ENCODE measurements at places on chromosomes 7 and 10.
A peak's percentile ranks its signal among the peaks of the same experiment; 100 is the strongest.

- H3K27me3 ChIP-seq: peaks cover 91% of the 10 kb centered on the region
- no peak overlapping the region for H3K27ac ChIP-seq
- no peaks in the 10 kb centered on the region for H3K36me3 ChIP-seq
- DNase-seq: no peak
- H3K4me3 ChIP-seq: no peak overlapping the region
Observed at GRCh38 chr7:127251465-127252376, 1.0 kb downstream of the GRM8 start.

DNA sequence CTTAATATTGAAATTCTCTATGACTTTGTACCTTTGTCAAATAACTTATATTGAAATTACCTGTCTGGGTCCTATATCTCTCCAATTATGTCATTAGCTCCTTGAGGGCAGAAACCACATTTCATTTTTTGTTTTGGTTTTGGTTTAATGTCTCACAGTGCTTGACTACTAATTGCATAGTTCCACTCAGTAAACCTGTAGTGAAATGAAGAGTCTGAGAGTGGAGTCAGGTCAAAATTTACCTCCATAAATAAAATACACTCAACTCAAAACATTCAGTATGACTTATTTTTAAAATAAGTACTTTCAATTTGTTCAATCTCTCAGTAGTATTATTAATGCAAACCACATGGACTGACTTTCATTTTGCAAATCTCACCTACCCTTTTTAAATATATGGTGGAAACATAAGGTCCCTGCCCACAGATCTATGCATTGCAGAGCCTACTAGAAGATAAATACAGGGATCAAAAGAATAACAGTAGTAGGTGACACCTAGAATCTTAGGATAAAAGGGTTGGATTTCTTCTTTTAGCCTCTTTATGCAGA, 32.5 kb downstream of the PDE1C start:
- H3K36me3 ChIP-seq: no peaks in the 10 kb centered on the region
- DNase-seq: no peak
- H3K27ac ChIP-seq: no peak overlapping the region
- no peaks in the 10 kb centered on the region for H3K27me3 ChIP-seq

DNA sequence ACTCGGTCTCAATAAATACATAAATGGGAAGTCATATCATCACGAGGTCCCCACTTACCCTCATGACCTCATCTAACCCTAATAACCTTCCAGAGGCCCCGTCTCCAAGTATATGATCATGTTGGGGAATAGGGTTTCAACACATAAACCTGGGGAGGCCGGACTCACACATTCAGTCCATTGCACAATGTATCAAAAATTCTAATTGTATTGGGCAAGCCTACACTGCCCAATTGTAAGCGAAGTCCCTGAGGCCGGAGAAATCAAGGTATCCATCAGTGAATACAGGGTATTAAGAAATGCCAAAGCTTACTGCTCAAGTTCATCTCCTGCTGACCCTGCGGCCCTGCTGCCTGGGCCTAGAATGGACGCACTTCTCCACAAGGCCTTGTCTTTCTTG, 69.6 kb downstream of the PARP12 start:
- no peak for DNase-seq
- peaks cover 8% of the 10 kb centered on the region for H3K4me1 ChIP-seq
- peaks cover 83% of the 10 kb centered on the region for H3K36me3 ChIP-seq
- no peak overlapping the region for H3K27ac ChIP-seq
- no peaks in the 10 kb centered on the region for H3K27me3 ChIP-seq
- H3K4me3 ChIP-seq: no peak overlapping the region

- no peaks in the 10 kb centered on the region for H3K36me3 ChIP-seq
- H3K27ac ChIP-seq: no peak overlapping the region
- H3K4me1 ChIP-seq: no peaks in the 10 kb centered on the region
- DNase-seq: no peak
- no peak overlapping the region for H3K4me3 ChIP-seq
Observed at GRCh38 chr10:111410740-111411139, 333.9 kb downstream of the ADRA2A start.

DNA sequence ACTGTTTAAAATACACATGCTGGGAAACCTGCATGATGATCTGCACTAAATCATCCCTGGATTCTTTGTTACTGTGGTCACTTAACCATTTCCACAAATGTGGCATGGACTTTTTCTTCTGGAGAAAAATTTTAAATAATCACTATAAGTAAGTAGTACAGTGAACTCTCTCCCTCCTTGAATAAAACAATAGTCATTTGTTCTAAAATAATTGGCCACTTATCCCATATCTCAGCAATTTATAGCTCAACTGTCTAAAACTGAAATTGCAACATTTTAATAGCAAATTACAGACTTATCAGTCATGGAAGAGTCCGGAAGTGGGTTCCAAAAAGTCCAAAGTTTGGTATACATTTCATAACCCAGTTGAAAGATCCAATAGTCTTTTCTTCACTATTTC, 90.9 kb downstream of the MTERF1 start:
- no peaks in the 10 kb centered on the region for H3K27me3 ChIP-seq
- DNase-seq: no peak
- no peak overlapping the region for H3K27ac ChIP-seq
- H3K4me1 ChIP-seq: no peaks in the 10 kb centered on the region

GRCh38 chr7:157964016-157964415, 623.6 kb downstream of the PTPRN2 start:
- H3K4me3 ChIP-seq: no peak overlapping the region
- H3K27me3 ChIP-seq: peaks cover 14% of the 10 kb centered on the region
- H3K27ac ChIP-seq: no peak overlapping the region
- no peaks in the 10 kb centered on the region for H3K36me3 ChIP-seq
- H3K4me1 ChIP-seq: no peaks in the 10 kb centered on the region
- DNase-seq: no peak

- H3K27me3 ChIP-seq: no peaks in the 10 kb centered on the region
- no peaks in the 10 kb centered on the region for H3K36me3 ChIP-seq
- peak; percentile 67 for DNase-seq
- peak overlapping the region; percentile 77 for H3K27ac ChIP-seq
- peaks cover 92% of the 10 kb centered on the region for H3K4me1 ChIP-seq
Observed at GRCh38 chr7:47573758-47574481, 8.0 kb downstream of the TNS3 start.

GRCh38 chr7:4100148-4100547, 581.9 kb upstream of the FOXK1 start:
- no peaks in the 10 kb centered on the region for H3K27me3 ChIP-seq
- DNase-seq: no peak
- no peaks in the 10 kb centered on the region for H3K4me1 ChIP-seq
- no peak overlapping the region for H3K27ac ChIP-seq

GRCh38 chr10:60098677-60099601, 192.6 kb upstream of the CCDC6 start:
- H3K4me3 ChIP-seq: no peak overlapping the region
- H3K36me3 ChIP-seq: no peaks in the 10 kb centered on the region
- H3K27me3 ChIP-seq: no peaks in the 10 kb centered on the region
- H3K4me1 ChIP-seq: no peaks in the 10 kb centered on the region

- no peaks in the 10 kb centered on the region for H3K4me1 ChIP-seq
- no peaks in the 10 kb centered on the region for H3K36me3 ChIP-seq
- DNase-seq: no peak
- H3K27me3 ChIP-seq: no peaks in the 10 kb centered on the region
Observed at GRCh38 chr10:127413326-127413725, 135.8 kb upstream of the NPS start.

DNA sequence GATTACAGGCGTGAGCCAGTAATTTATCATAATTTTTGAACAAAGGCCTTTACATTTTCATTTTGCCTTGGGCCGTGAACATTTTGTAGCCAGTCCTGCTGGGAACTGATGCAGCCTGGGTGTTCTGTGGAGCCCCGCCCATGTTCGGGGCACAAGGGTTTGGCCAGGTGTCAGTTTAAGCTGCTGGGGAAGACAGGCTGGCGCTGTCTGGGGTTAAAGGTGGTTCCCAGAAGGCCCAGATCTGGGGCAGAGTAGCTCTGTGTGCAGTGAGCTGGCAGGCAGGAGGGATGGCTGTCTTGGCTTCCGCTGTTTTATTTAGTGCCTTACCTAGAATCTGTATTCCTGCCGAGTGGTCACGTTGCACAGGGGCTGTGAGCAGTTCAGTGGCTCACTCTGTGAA, 50.2 kb downstream of the DOCK1 start:
- no peak overlapping the region for H3K4me3 ChIP-seq
- H3K4me1 ChIP-seq: no peaks in the 10 kb centered on the region
- H3K27me3 ChIP-seq: no peaks in the 10 kb centered on the region

- DNase-seq: no peak
- no peak overlapping the region for H3K4me3 ChIP-seq
- H3K36me3 ChIP-seq: no peaks in the 10 kb centered on the region
- H3K27me3 ChIP-seq: no peaks in the 10 kb centered on the region
- H3K4me1 ChIP-seq: no peaks in the 10 kb centered on the region
Observed at GRCh38 chr10:36248304-36248981, 606.3 kb upstream of the FZD8 start.

- H3K36me3 ChIP-seq: no peaks in the 10 kb centered on the region
- H3K4me3 ChIP-seq: no peak overlapping the region
- DNase-seq: no peak
- no peak overlapping the region for H3K27ac ChIP-seq
- no peaks in the 10 kb centered on the region for H3K27me3 ChIP-seq
Observed at GRCh38 chr10:76114581-76115001, 683.2 kb downstream of the LRMDA start.

GRCh38 chr10:76298329-76298728, 866.9 kb downstream of the LRMDA start:
- H3K27me3 ChIP-seq: no peaks in the 10 kb centered on the region
- H3K27ac ChIP-seq: no peak overlapping the region
- no peaks in the 10 kb centered on the region for H3K4me1 ChIP-seq
- no peak overlapping the region for H3K4me3 ChIP-seq

GRCh38 chr10:96073722-96074121, 30.3 kb downstream of the CCNJ start:
- no peaks in the 10 kb centered on the region for H3K4me1 ChIP-seq
- H3K27me3 ChIP-seq: no peaks in the 10 kb centered on the region
- DNase-seq: no peak

- H3K36me3 ChIP-seq: no peaks in the 10 kb centered on the region
- H3K4me3 ChIP-seq: no peak overlapping the region
- H3K4me1 ChIP-seq: no peaks in the 10 kb centered on the region
- DNase-seq: no peak
- no peak overlapping the region for H3K27ac ChIP-seq
Observed at GRCh38 chr7:123998921-123999320, 33.9 kb downstream of the TMEM229A start.

GRCh38 chr10:26612151-26612915, 85.2 kb upstream of the PDSS1 start:
- no peak overlapping the region for H3K27ac ChIP-seq
- no peak for DNase-seq
- no peak overlapping the region for H3K4me3 ChIP-seq
- no peaks in the 10 kb centered on the region for H3K4me1 ChIP-seq
- no peaks in the 10 kb centered on the region for H3K27me3 ChIP-seq

DNA sequence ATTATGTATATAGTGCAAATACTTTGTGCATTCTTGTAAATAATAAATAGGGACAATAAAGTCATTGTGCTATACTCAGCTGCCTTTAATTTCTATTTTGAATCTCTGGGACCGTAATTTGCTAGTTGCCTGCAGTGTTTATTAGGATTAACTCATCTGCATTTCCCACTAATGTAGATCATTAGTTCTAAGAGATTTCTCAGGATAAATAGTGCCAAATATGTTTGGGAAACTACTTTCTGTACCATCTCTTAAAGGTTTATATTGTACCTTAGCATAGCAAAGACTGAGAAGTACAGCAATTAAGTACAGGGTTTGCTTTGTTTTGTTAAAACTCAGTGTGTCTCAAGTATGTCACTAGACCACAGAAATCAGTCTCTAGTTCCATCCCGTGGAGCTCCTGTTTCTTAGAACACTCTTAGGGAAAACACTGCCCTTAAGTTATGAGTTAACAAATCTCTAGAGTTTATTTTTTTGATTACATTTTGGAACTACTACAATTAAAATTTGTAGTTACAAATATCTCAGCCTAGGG, 26.0 kb downstream of the ADD3 start:
- no peak overlapping the region for H3K4me3 ChIP-seq
- H3K27ac ChIP-seq: no peak overlapping the region
- DNase-seq: no peak
- H3K27me3 ChIP-seq: no peaks in the 10 kb centered on the region

DNA sequence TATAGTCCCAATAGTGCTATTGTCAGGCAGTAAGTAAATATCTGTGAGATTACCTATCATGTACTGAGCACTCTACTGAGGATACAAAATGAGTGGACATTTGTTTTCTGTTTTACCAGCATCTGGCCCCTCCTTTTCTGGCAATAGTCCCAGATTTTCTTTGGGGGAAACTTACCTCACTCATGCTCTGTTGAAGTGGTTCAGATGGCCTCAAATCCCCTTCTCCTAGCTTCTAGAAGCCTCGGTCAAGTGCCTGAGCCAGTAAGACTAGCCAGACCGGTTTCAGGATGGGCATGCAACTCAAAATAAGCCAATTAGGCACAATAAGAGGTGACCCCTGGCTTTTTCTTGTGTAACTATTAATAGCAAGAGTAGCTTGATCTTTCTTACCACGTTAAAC, 19.7 kb downstream of the TRDMT1 start:
- H3K36me3 ChIP-seq: no peaks in the 10 kb centered on the region
- no peak for DNase-seq
- H3K4me1 ChIP-seq: no peaks in the 10 kb centered on the region
- no peaks in the 10 kb centered on the region for H3K27me3 ChIP-seq

GRCh38 chr10:125846894-125847293, 23.5 kb downstream of the BCCIP start:
- no peaks in the 10 kb centered on the region for H3K27me3 ChIP-seq
- H3K4me1 ChIP-seq: no peaks in the 10 kb centered on the region
- peaks cover 28% of the 10 kb centered on the region for H3K36me3 ChIP-seq

GRCh38 chr7:109376576-109376975, 806.9 kb downstream of the DNAJB9 start:
- H3K4me3 ChIP-seq: no peak overlapping the region
- no peaks in the 10 kb centered on the region for H3K27me3 ChIP-seq
- no peak overlapping the region for H3K27ac ChIP-seq
- no peaks in the 10 kb centered on the region for H3K36me3 ChIP-seq

- no peak overlapping the region for H3K27ac ChIP-seq
- DNase-seq: no peak
- peaks cover 39% of the 10 kb centered on the region for H3K4me1 ChIP-seq
- no peaks in the 10 kb centered on the region for H3K36me3 ChIP-seq
- H3K4me3 ChIP-seq: no peak overlapping the region
- H3K27me3 ChIP-seq: no peaks in the 10 kb centered on the region
Observed at GRCh38 chr10:28382525-28383269, 79.8 kb upstream of the MPP7 start.

- peaks cover 22% of the 10 kb centered on the region for H3K4me1 ChIP-seq
- H3K27me3 ChIP-seq: no peaks in the 10 kb centered on the region
- H3K36me3 ChIP-seq: no peaks in the 10 kb centered on the region
- no peak overlapping the region for H3K4me3 ChIP-seq
- H3K27ac ChIP-seq: no peak overlapping the region
Observed at GRCh38 chr10:103641326-103641725, 147.8 kb downstream of the NEURL1 start.

DNA sequence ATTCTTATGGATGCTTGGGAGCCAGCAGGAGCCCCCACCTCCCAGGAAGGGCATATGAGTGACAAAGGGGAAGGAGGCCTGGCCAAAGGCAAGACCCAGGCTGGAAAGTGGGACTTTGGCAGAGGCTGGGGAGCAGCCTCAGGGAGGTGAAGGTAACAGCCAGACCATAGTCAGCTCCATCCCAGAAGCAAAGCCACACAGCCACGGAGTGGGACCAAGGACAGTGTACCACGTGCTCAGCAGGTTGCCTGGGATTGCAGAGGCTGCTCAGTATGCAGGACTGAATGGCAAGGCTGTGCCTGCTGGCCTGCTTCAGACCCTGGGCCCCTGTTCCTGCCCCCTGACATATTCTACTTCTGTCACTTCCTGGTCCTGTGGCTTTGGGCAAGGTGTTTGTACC, 17.6 kb upstream of the GPR26 start:
- H3K4me3 ChIP-seq: no peak overlapping the region
- no peak overlapping the region for H3K27ac ChIP-seq
- no peaks in the 10 kb centered on the region for H3K36me3 ChIP-seq
- no peaks in the 10 kb centered on the region for H3K4me1 ChIP-seq
